NCI-H1694 treated with DMSO at 0.1 percent for 48 hours (cell line): ENCODE measurements at places on chromosomes 16 and 17.
A peak's percentile ranks its signal among the peaks of the same experiment; 100 is the strongest.

DNA sequence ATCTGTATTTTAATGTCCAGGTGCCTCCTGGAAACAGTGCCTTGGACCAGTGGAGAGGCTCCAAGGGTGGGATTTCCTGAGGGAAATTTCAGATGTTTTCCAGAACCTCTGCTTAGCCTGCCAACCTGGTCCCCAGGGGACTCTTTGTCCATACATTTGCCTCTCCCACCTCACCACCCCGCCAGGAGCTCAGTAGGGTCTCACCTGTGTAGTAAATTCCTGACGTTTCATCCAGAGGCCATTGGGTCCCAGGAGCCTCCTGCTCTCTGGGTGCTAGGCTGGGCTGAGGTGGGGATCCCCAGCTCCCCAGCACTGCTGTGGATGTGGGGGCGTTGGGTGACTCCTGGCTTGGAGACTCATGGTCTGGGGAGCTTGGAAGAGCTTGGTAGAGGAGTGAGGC, 2.7 kb downstream of the NLRP1 start:
- DNase-seq: no peak

GRCh38 chr17:44492706-44493272, 10.4 kb downstream of the GPATCH8 start:
- DNase-seq: no peak

GRCh38 chr17:13650096-13650675, 48.5 kb upstream of the HS3ST3A1 start:
- no peak for DNase-seq

DNA sequence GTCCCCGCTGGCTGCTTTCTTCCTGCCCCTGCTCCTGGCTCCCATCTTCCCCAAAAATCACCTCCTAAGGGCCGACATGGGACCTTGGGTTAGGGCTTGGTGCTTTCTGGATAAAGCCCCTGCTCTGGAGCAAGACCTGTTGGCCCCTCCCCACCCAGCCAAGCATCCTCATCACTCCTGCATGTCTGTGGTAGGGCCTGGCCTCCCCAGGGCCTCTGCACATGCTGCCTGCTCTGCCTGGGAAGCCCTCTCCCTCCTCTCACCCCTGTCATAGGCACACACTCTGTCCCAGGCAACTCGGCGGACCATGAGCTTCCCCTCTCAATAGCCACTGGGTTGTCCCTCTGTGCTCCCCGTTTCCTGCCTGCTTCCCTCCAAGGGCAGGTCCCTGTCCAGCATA, 35.2 kb downstream of the CFAP20 start:
- no peak for DNase-seq

GRCh38 chr16:82071421-82071820, 36.4 kb downstream of the HSD17B2 start:
- DNase-seq: no peak

- peak; percentile 60 for DNase-seq
These were observed 17.3 kb downstream of the MYO18A start for GRCh38 chr17:29162909-29163341.

DNA sequence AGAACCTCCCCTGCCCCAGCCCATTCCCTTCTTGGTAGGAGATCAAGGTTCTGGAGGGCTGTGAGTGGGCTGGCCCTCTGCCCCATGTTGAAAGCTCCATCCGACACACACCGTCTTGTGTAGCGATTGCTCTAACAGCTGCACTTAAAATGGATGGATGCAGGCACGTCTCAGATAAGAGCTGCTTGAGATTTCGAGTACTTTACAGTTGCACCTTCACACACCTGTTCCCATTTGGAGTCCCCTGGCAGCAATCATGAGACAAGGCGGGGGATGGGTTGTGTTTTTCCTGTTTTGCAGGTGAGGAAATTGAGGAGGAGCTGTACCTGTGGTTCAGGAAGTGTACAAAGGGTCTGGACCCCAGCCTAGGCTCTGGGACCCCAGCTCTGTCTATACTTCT, 25.6 kb upstream of the TAC4 start:
- DNase-seq: no peak

DNA sequence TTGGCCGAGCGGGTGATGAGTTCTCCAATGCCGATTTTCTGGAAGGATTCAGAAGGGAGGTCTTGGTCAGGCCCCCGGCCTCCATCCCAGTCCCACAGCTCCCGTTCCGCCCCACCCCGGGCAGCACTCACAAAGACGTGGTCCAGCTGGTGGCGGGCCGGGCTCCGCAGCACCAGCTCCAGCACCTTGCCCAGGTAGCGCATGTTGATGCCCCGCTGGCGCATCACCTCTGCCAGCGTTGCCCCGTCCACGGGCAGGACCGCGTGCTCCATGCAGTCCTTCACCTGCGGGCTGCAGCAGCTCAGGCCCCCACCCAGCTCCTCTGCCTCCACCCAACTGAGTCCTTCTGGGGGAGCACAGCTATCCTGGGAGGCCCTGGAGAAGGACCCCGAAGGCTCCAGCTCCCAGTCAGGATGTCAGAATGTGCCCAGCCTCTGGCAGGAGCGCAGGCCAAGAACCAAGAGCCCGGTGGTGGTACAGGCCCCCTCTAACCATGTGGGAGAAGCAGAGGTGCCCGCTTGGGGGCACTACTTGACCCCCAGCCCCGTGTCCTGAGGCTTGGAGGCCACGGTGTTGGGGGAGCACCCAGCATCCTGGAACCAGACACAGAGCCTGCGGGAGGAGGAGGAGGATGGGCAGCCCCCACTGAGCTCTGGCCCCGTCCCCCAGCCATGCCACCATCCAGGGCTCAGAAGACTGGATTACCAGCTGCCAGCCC, 16.2 kb downstream of the CLUH start:
- no peak for DNase-seq

- no peak for DNase-seq
These were observed 24.4 kb upstream of the CRHR1 start for GRCh38 chr17:45759761-45760160.

- no peak for DNase-seq
These were observed 96.6 kb downstream of the NXN start for GRCh38 chr17:882827-883585.

- DNase-seq: no peak
These were observed 4.9 kb downstream of the CCL5 start for GRCh38 chr17:35875072-35875799.

DNA sequence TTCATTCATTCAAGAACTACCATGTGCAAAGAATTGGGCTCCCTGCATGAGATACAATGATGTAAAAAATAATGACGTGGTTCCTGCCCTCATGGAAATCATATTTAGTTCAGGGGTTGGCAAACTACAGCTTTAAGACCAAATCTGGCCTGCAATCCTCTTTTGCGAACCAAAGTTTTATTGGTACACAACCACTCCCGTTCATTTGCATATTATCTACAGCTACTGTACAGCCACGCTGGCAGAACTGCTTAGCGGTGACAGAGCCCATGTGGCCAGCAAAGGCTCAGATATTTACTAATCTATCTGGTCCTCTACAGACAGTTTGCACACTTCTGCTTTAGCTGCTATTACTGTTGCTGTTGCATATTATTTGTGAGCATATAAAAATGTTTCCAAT, 167.7 kb downstream of the XYLT1 start:
- DNase-seq: no peak

GRCh38 chr16:56354746-56355145, 70.6 kb downstream of the AMFR start:
- no peak for DNase-seq

DNA sequence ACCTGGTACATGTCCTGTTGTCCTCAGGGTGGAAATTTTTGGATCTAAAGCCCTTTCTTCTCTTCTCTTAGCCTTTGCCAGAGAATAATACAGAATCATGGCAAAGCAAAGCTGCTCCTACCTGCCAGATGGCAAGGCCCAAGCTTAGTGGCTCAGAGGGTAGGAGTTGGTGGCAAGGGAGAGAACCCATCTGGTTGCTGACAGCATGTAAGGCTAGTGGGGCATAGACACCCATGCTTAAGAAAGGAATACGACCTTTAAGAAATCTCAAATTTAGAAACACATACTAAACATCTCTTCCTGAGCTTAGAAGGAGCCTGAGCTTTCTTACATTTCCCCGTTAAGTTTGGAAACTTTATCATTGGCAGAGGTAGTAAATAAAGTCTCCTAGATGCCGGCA, 395.0 kb upstream of the SOX9 start:
- peak; percentile 88 for DNase-seq
